Activated T-helper 2 cell treated with anti-CD3 and anti-CD28 coated beads, Interferon-gamma antibody, Interleukin-2, Interleukin-4, amounts not matched to agents 10 μg/mL and 5 μg/mL and 100 μg/mL, durations not matched to agents 14 hours and 24 hours and 36 hours (primary cell): ENCODE measurements at places on chromosomes 5 and 9. TPM values are rescaled to one million over a fixed set of nuclear protein-coding genes. Genes with fewer than 3 reads are reported as not detected.
A peak's percentile ranks its signal among the peaks of the same experiment; 100 is the strongest.

The ENG gene
- 27.5 and 28.1 TPM in 2 replicates for total RNA-seq

The NAIP gene
- total RNA-seq = 7.1 and 7.4 TPM in 2 replicates

The ZDHHC12 gene
- total RNA-seq = 51.7 and 53.2 TPM in 2 replicates

The SEMA5A gene
- 0.27 and 0.62 TPM in 2 replicates for total RNA-seq

The PCDHA1 gene
- 0.07 TPM in 1 of 2 replicates, not detected in the other for total RNA-seq

The ADAMTSL2 gene
- total RNA-seq = not detected in 2 replicates

The TMEM215 gene
- total RNA-seq = not detected in 2 replicates

DNA sequence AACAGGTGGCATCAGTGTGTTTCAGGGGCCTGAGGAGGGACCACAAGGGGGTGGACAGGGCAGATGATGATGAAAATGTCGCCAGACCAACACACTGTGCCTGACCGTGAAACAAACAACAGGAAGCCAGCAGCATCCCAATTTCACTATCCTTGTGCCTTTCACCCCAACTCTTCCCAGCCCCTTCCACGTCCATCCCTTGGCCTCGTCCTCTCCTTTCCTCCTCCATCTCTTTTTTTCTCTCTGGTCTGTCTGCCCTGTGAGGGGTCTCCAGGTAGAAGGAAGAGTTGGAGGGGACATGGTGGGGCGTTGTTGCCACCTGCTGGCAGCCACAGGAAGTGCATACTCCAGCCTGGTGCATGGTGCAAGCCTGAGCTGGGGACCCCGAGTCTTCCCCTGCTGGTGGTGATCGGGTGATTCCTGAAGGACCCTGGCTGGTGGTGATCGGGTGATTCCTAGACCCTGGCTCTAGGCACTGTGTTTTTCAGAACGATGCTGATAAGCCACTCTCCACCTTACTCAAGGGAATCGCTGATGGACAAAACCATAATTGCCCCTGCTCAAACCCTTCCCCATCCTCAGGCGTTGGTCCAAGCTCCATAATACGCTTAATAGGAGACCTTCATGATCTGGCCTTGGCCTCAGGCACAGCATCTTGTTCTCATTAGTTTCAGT, 21.7 kb upstream of the NSD1 start:
- peak; percentile 49 for DNase-seq
- no peak overlapping the region for H3K4me3 ChIP-seq
- H3K4me1 ChIP-seq = peaks cover 11% of the 10 kb centered on the region

- H3K36me3 ChIP-seq = peaks cover 42% of the 10 kb centered on the region
- H3K27me3 ChIP-seq = no peaks in the 10 kb centered on the region
- peak; percentile 40 for DNase-seq
- H3K27ac ChIP-seq = peak overlapping the region; percentile 91
Observed at GRCh38 chr9:2655411-2655901, 33.9 kb downstream of the VLDLR start.

GRCh38 chr9:25935188-25935587, 256.9 kb upstream of the TUSC1 start:
- no peaks in the 10 kb centered on the region for H3K4me1 ChIP-seq
- no peaks in the 10 kb centered on the region for H3K36me3 ChIP-seq
- H3K4me3 ChIP-seq = no peak overlapping the region

GRCh38 chr5:74950836-74951515, 84.8 kb upstream of the FAM169A start:
- no peak overlapping the region for H3K4me3 ChIP-seq
- peaks cover 2% of the 10 kb centered on the region for H3K4me1 ChIP-seq
- H3K27me3 ChIP-seq = peaks cover 45% of the 10 kb centered on the region
- no peaks in the 10 kb centered on the region for H3K36me3 ChIP-seq

DNA sequence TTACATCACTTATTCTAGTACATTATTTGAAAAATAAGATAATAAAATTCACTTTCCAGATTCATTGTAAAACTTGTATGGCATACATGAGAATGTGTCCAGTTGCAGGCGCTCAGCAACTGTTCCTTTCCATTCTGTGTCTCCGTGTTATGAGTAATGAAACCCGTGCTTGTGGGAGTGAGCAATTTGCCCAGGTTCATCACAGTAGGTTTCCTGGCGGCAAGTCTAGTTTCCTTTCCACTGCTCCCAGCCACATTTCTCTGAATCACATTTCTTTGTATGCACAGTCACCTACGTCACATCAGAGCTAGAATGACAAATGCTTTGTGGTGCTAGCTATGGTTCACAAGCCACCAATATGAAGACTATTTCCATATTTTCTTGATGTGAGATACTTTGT, 39.9 kb downstream of the MOCS2 start:
- peaks cover 37% of the 10 kb centered on the region for H3K36me3 ChIP-seq
- H3K27ac ChIP-seq = peak overlapping the region; percentile 14
- H3K4me1 ChIP-seq = peaks cover 35% of the 10 kb centered on the region
- H3K27me3 ChIP-seq = peaks cover 8% of the 10 kb centered on the region
- H3K4me3 ChIP-seq = no peak overlapping the region

DNA sequence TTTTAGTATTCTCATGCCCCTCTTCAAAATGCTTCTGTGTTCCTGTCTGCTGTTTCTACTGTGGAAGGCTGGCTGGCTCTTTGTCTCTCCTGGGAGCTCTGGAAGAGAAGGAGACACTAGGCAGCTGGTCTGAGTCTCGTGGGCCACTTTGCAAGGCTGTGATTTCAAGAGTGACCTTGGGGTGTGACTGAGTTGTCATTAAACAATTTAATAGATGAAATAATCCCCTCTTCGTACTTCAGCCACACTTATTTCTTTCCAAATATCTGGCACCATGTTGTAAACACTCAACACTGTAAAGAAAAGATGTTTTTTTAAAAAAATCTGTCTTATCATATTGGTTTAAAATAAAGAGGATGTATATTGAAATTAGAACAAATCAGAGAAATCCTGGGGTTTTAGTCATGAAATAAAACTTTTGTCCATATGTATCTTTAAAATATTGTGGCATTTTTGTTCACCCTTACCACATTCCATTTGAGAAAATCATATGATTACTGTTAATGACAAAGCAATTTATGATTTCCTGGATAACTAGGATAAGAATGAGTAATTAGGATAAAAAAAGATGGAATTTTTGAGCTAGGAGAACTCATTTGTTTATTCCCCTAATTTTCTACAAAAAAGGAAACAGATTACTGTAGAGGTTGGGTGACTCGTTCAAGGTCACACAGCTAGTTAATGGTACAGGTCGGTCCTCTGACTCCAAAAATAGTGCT, 200.8 kb downstream of the MAT2B start:
- no peaks in the 10 kb centered on the region for H3K36me3 ChIP-seq
- no peak for DNase-seq
- H3K4me3 ChIP-seq = no peak overlapping the region
- no peak overlapping the region for H3K27ac ChIP-seq

DNA sequence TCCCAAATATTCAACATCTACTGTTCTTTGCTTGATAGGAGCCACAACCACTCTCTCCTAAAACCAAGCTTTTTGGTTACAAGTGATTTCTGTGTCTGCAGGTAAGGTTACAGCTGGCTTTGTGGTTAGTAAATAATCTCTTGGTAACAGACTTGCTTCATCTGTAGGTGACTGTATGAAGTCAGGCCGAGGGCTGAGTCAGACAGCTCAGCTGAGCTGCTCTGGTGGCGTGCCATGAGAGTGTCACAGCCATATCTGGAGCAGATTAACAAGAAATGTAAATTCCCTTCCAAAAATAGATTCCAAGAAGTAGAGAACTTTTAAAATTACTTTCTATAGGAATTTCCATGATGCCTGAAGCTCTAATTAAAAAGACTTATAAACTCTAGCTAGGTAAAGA, 23.7 kb upstream of the TAS2R1 start:
- H3K36me3 ChIP-seq = no peaks in the 10 kb centered on the region
- no peak for DNase-seq
- no peaks in the 10 kb centered on the region for H3K27me3 ChIP-seq
- H3K4me3 ChIP-seq = no peak overlapping the region

DNA sequence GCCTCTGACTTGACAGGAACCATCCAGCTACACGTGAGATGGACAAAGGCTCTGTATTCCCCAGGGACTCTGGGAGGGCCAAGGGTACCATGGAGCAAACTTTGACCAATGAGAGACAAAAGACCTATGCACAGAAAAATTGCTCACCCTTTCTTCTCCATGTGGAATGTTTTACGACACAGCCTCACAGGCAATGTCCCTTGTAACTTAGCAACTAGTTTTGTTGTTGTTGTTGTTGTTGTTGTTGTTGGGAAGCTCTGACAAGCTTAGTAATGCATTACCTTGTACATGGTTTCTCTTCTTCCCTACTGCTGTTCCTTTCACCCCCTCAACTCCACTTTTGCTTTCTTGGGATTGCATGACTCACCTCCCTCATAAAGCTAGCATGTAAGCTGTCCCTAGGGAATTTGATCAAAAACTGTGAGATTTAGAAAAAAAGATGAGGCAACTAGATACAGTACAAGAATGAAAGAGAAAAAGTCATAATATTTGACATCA, 550.9 kb downstream of the RAB3C start:
- H3K27ac ChIP-seq = no peak overlapping the region
- no peak overlapping the region for H3K4me3 ChIP-seq
- DNase-seq = no peak
- H3K27me3 ChIP-seq = no peaks in the 10 kb centered on the region
- peaks cover 6% of the 10 kb centered on the region for H3K36me3 ChIP-seq

- no peak overlapping the region for H3K4me3 ChIP-seq
- no peaks in the 10 kb centered on the region for H3K36me3 ChIP-seq
- H3K27ac ChIP-seq = no peak overlapping the region
- H3K27me3 ChIP-seq = no peaks in the 10 kb centered on the region
- DNase-seq = no peak
- no peaks in the 10 kb centered on the region for H3K4me1 ChIP-seq
Observed at GRCh38 chr9:14031060-14031414, 282.9 kb downstream of the NFIB start.

- H3K4me1 ChIP-seq = no peaks in the 10 kb centered on the region
- DNase-seq = no peak
- H3K36me3 ChIP-seq = no peaks in the 10 kb centered on the region
- H3K4me3 ChIP-seq = no peak overlapping the region
- H3K27me3 ChIP-seq = no peaks in the 10 kb centered on the region
- H3K27ac ChIP-seq = no peak overlapping the region
Observed at GRCh38 chr5:92313385-92313784, 930.3 kb upstream of the ARRDC3 start.

- H3K27me3 ChIP-seq = no peaks in the 10 kb centered on the region
- DNase-seq = peak; percentile 72
- H3K4me3 ChIP-seq = peak overlapping the region; percentile 87
- peaks cover 24% of the 10 kb centered on the region for H3K36me3 ChIP-seq
Observed at GRCh38 chr9:113516840-113517577, 53.5 kb downstream of the RGS3 start.

DNA sequence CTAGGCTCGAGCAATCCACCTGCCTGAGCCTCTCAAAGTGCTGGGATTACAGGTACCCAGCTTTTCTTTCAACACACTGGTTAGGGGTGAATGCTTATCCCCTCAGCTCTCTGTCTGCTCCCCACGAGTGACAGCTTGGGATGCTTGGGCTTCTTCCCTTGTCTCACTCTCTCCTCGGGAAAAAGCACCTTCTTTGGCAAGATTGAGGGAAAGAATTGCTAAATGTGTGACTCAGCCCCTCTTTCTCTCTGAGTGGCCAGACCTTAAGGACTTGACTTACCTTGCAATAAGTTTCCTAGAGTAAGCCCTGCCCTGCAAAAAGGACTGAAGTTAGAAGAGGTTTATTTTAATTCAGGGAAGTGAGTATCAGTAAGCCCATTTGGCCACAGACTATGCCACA, 68.1 kb upstream of the ERBIN start:
- DNase-seq = no peak
- H3K27me3 ChIP-seq = peaks cover 6% of the 10 kb centered on the region
- H3K27ac ChIP-seq = no peak overlapping the region
- no peak overlapping the region for H3K4me3 ChIP-seq
- no peaks in the 10 kb centered on the region for H3K4me1 ChIP-seq

GRCh38 chr9:130239741-130240241, 25.8 kb upstream of the HMCN2 start:
- peak overlapping the region; percentile 26 for H3K27ac ChIP-seq
- no peaks in the 10 kb centered on the region for H3K36me3 ChIP-seq

- H3K4me3 ChIP-seq = no peak overlapping the region
- H3K27me3 ChIP-seq = peaks cover 4% of the 10 kb centered on the region
Observed at GRCh38 chr5:127671218-127671617, 22.3 kb downstream of the CTXN3 start.

DNA sequence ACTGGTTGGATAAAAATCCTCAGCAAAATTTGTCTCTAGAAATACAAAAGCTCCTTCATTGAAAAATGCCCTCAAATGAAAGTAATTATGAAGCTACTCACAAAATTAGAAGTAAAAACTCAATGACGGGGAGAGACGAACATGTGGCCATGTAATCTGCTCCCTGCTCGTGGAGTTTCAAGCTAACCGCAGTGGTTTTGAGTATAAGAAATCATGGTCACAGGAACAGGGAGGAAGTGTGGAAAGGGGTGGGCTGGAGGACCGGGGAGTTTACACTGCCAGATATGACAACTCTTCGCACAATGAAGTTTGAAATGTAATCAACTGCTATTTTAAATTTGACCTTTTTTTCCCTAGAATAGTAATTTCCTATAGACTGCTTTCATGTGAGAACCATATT, 765.4 kb upstream of the DMAC1 start:
- H3K27ac ChIP-seq = no peak overlapping the region
- no peak overlapping the region for H3K4me3 ChIP-seq
- no peaks in the 10 kb centered on the region for H3K36me3 ChIP-seq
- H3K27me3 ChIP-seq = peaks cover 3% of the 10 kb centered on the region
- DNase-seq = no peak

GRCh38 chr5:133728475-133728874, 116.1 kb upstream of the FSTL4 start:
- peaks cover 13% of the 10 kb centered on the region for H3K27me3 ChIP-seq
- no peak overlapping the region for H3K4me3 ChIP-seq
- H3K27ac ChIP-seq = no peak overlapping the region
- DNase-seq = no peak
